ENCODE measurements at places on chromosomes 2 and 18.
A peak's percentile ranks its signal among the peaks of the same experiment; 100 is the strongest.

DNA sequence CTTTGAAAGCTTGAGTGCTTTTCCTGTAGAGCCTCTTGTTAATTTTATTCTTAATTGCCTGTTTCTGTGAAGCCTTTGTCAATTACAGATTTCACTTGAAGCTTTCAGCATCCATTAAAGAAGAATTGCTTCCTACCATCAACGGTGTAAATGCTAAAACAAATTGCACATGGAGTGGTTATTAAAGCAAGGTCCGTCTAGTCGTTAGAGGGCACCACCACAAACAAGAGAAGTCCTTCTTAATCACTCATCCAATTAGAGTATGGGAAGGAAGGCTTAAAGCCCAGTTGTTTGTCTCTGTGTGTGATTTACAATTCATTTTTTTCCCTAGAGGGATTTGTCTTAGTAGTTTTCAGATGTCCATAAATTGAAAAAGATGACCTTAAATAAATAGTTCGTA is 1.6 kb downstream of the KCNJ3 start:
- no peak for DNase-seq

GRCh38 chr2:10007921-10008808 is 35.2 kb upstream of the KLF11 start:
- DNase-seq: no peak

DNA sequence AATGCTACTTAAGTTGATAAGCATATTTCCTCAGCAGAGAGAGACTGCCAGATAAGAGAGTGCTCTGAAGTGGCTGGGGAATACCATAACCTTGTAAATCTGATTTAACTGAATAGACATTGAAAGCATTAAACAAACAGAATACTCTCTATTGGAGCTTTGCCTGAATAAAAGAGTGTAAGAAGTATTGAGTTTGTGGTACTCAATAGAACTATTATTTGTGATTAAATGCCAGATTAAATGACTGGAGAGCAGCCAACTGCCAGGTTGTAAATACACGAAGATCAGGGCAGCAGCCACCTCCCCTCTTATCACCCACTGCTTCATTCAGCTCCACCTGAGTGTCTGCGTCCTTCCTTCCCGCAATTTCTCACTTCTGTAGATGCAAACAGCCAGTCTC is 373.6 kb downstream of the DCDC2C start:
- DNase-seq: no peak

- DNase-seq: peak; percentile 3
Observed at GRCh38 chr18:43661570-43661969, 384.3 kb upstream of the SYT4 start.

GRCh38 chr2:36455788-36456187 is 100.2 kb downstream of the CRIM1 start:
- no peak for DNase-seq
